ENCODE measurements at places on chromosomes 5 and 9.

DNA sequence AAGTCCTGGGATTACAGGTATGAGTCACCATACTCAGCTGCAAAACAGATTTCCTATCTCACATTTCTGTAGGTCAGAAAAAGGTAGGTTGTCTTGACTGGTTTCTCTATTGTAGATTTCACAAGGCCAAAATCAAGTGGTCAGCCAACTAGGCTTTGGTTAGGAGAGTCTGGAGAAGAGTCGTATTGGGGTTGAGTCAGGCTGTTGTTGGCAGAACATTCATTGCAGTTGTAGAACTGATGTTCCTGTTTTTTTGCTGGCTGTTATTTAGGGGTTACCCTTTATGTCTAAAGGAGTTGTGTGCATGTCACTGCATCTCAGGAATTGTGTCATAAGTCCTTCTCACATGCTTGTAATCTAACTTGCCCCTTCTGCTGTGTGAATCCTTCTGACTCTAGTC lies 814.2 kb upstream of the GRAMD2B start:
- DNase-seq = no peak

GRCh38 chr5:81626524-81626923 lies 124.4 kb downstream of the SSBP2 start:
- no peak for DNase-seq

GRCh38 chr5:72586788-72587530 lies 79.7 kb upstream of the ZNF366 start:
- DNase-seq = no peak

DNA sequence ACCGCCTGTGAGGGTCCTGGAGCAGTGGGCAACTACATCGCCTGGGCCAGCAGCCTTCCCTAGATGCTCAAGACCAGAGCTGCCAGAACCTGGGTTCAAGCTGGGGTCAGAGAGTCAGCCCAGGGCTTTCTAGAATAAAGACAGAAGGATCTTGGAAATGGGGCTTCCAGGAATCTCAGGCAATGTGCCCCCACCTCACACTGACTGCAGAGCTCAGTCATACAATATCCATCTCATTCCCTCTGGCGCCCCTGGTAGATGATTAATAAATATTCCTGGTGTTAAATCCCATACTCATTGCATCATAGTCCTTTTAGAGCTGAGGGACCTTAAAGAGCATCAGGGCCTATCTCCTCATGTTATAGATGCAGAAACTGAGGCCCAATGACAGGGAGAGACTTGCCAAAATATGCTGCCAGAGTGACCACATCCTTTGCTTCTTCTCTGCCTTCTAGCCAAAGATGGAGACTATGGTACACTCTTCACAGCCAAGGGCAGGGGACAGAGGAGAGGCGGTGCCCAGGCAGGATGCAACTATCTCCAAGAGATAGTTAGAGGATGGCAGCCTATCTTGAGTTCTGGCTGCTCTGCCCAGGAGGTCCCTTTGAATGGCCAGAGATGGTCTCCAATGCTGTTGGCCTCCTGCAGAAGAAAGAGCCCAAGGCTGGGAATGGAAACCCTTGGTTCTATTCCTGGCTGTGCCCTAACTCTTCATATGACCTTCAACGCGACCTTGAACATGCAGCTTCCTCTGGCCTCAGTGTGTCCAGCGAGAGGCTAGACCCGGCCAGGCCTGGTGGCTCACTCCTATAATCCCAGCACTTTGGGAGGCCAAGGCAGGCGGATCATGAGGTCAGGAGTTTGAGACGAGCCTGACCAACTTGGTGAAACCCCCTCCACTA lies 36.2 kb upstream of the IL17B start:
- no peak for DNase-seq

DNA sequence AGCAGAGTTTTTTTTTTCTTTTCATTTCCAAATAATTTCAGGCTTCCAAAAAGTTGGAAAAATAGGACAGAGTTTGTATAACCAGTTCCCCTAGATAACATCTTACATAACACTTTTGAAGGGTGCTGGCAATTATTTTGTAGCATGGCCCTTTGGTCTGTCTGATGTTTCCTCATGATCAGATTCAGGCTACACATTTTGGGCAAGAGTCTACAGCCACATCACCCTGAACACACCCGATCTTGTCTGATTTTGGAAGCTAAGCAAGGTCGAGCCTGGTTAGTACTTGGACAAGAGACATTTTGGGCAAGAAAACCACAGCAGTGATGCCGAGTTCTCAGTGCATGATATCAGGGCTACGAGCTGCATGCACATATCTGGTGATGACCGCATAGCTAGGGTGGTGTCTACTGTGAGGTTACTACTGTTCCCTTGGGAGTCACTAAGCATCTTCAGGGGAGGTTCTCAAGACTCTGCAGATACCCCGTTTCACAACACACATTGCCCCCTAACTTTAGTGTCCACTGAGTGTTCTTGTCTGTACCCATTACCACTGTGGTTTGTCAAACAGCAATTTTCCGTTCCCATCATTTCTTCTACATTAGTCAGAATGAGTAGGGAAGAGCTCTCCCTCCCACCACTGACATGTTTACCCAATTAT lies 86.2 kb downstream of the TTC39B start:
- DNase-seq = no peak

All from stimulated activated CD8-positive, alpha-beta memory T cell treated with anti-CD3 and anti-CD28 coated beads, Interleukin-15, amount 100 ng/mL, for 48 hours (primary cell).